ENCODE measurements at places on chromosomes 5 and 9.

GRCh38 chr5:5499442-5499841 is 77.0 kb downstream of the ICE1 start:
- DNase-seq, result no peak

DNA sequence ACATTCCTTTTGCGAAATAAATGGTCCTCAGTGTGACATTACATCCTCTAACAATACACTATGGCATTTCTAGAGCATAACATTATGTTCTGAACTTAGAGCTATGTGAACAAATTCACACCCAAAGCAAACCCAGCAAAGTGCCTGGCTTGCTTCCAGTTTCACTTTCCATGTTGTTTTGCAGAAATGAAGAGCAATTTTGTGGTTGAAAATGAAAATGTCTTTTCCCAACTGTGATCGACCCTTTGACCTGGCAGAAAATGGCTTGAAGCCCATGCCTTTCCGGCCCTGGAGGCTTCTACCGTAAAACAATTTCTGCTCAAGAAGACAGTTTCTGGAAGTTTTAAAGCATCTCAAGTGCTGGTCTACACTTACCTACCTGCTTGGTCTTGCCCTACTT is 344.7 kb upstream of the RGMB start:
- DNase-seq, result no peak

GRCh38 chr5:39201160-39201780 is 18.1 kb downstream of the FYB1 start:
- no peak for DNase-seq

DNA sequence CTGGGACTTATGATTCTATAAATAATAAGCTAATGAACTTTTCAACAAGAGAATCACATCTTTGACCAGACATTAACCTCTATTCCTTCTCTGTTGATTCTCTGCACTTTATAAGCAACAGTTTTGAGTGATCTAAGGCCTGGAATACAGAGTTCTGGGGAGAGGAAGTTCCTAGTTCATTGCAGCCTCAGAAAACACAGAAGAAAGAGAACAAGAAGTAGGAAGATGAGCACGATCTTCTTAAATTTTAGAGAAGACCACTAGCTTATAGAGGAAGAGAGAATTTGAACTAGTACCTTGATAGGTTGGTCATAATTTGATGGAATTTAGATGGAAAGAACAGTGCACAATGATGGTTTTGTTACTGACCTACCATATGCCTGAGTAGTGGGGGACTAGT is 8.5 kb upstream of the C9orf72 start:
- no peak for DNase-seq

- DNase-seq, result no peak
Observed at GRCh38 chr9:134811079-134811672, 69.4 kb upstream of the FCN2 start.

- peak; percentile 20 for DNase-seq
Observed at GRCh38 chr9:137128862-137129455, 10.0 kb upstream of the GRIN1 start.

DNA sequence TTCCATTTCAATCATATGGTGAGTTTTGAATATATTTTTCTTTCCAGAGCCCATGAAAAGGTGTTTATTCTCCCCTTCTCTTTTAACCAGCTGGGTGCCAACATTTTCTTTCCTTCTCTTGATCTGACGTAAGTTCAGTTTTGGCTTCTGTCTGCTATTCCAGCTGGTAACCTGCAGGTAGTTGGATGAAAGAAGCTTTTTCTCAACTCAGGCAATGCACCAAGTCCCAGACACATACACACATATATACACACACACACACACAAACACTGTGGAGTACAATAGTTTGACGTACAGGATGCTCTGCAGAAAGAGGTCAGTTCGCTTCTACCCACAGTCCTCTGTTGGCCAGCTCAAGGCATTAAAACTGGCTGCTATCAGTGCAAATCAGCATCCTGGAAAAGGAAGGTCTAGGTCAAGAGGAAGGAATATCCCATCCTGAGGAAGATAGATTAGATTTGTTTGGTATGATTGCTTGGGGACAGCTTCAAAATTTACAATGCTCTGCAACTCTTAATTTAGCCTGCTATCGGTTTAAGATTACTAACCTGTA is 214.3 kb upstream of the SEMA6A start:
- DNase-seq, result no peak

- DNase-seq, result peak; percentile 57
Observed at GRCh38 chr5:115246361-115246991, 16.2 kb downstream of the PGGT1B start.

- peak; percentile 22 for DNase-seq
Observed at GRCh38 chr5:150209099-150209635, 19.3 kb downstream of the SLC6A7 start.

GRCh38 chr5:95531491-95531890 is 23.3 kb downstream of the SKIC3 start:
- DNase-seq, result no peak

GRCh38 chr9:124271660-124272059 is 13.9 kb downstream of the NEK6 start:
- no peak for DNase-seq

- no peak for DNase-seq
Observed at GRCh38 chr9:106600955-106601560, 261.9 kb upstream of the ZNF462 start.

GRCh38 chr9:136936645-136937170 is 7.8 kb downstream of the FBXW5 start:
- no peak for DNase-seq

- DNase-seq, result no peak
Observed at GRCh38 chr9:136679431-136679941, 7.8 kb downstream of the AGPAT2 start.

GRCh38 chr5:95780597-95780996 is 41.9 kb downstream of the GLRX start:
- no peak for DNase-seq

DNA sequence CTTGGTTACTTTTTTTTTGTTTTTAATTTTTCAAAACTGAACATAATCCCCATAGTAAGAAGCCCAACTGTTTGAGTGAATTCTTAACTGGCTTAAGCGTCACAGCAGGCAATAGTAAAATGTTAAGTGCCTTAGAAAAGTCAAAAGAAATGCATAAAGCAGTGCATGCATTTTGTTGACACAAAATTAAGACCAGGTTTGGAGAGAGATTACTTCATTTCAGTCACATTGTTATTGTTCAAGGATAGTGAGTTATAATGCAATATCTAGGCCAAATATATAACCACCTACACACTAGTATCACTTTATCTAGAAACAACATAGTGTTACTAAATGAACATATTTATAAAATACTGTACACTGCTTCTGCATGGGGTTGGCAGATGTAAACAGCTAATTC is 116.9 kb upstream of the KLF9 start:
- no peak for DNase-seq

DNA sequence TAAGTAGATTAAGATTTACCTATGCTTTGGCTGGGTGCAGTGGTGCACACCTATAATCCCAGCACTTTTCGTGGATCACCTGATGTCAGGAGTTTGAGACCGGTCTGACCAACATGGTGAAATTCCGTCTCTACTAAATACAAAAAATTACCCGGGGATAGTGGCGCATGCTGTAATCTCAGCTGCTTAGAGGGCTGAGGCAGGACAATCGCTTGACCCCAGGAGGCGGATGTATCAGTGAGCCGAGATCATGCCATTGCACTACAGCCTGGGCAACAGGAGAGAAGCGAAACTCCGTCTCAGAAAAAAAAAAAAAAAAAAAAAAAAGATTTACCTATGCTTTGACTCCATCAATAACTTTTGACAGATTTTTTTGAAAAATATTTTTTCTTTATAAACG is 267.1 kb upstream of the SEMA6A start:
- DNase-seq, result no peak

Data from mesendoderm (in vitro differentiated cells).